ENCODE measurements at places on chromosomes 4 and X.

DNA sequence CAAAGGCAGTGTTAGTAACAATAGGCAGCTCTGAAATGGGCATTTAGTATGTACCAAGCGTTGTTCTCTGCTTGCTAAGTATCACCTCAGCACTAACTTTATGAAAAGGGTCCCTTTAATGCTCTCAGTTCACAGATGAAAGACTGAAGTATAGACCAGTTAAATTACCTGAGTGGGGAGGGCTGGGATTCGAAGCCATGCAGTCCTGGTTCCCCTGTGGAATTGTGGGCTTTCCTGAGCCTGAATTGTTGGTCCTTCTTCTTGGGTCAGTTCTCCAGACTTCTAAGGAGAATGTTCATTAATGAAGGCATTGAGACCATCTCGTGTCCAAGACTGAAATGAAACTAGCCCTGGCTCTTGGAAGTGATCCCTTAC is 7.7 kb upstream of the PRDM8 start:
- DNase-seq = no peak

- no peak for DNase-seq
Measured at GRCh38 chrX:10415306-10416001, 204.9 kb downstream of the MID1 start.

- DNase-seq = no peak
Measured at GRCh38 chrX:29143356-29143755, 556.1 kb downstream of the IL1RAPL1 start.

DNA sequence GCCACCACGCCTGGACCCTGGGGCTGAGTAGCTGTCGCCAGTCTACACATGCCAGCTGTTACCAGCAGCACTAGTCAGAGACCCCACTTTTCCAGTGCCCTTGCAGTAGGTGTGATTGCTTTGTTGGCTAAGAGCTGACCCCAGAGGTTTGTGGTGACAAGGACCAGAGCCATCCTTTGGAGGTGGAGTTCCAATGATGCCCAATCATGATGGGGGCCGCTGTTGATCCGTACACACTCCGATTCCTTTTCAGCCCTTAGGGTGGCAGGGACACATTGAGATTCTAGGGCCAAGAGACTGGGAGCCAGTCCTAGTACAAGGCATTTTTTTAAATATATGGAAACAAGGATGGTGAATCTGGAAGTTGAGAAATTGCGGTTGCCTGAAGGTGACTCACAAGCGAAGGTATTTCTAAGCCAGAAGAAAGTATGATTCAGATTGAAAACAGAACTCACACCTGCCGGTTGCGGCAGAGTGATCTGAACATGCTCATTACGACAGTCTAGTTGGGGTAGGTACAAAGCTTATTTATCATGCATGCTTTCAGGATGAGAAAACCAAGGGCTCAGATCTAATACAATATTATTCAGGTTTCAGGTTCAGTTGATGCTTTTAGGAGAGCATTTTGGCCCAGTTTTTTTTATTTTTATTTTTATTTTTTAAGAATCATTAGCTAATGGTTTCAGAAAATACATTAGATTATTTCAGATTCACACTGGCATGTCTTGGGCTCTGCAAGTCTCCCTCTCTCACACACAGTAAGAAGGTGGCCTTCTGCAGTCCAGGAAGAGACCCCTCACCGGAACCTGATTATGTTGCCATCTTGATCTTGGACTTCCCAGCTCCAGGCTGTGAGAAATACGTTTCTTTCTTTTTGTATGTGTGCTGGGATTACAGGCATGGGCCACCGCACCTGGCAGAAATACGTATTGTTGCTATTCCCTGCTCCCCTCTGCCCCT is 43.4 kb downstream of the SHROOM2 start:
- DNase-seq = no peak

GRCh38 chr4:110618581-110619462 is 4.1 kb downstream of the PITX2 start:
- no peak for DNase-seq

- DNase-seq = no peak
Measured at GRCh38 chr4:150781191-150781590, 199.2 kb downstream of the MAB21L2 start.
